ENCODE measurements at places on chromosomes 7 and 10. TPM values are rescaled to one million over a fixed set of nuclear protein-coding genes. Genes with fewer than 3 reads are reported as not detected.
A peak's percentile ranks its signal among the peaks of the same experiment; 100 is the strongest.

GRCh38 chr7:22255342-22255741, 101.6 kb downstream of the RAPGEF5 start:
- no peak for DNase-seq

GRCh38 chr10:35212856-35213255, 86.2 kb downstream of the CREM start:
- DNase-seq, result peak; percentile 50

- DNase-seq, result no peak
These were observed 17.5 kb downstream of the ZNF862 start for GRCh38 chr7:149855361-149856305.

- no peak for DNase-seq
These were observed 124.9 kb downstream of the ELFN1 start for GRCh38 chr7:1794888-1795542.

Gene FAM13C
- 11.4 TPM for total RNA-seq

DNA sequence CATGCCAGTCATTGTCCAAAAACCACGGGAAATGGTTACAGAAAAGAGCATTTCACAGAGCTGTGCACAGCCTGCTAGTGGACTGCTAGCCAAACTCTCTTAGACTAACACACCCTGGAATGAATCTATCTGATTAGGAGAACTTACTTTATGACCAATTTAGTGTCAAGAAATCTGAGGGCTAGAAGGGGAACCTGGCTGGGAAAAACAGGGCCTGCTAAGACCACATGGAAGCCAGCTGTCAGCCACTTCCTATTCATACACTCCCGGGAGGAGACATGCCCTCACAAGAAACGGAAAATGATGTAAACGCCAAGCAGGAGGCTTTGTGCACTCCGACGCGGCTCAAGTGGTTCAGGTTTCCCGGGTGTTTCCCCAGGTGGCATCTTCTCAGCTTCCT, 54.8 kb downstream of the MPP7 start:
- DNase-seq, result no peak

DNA sequence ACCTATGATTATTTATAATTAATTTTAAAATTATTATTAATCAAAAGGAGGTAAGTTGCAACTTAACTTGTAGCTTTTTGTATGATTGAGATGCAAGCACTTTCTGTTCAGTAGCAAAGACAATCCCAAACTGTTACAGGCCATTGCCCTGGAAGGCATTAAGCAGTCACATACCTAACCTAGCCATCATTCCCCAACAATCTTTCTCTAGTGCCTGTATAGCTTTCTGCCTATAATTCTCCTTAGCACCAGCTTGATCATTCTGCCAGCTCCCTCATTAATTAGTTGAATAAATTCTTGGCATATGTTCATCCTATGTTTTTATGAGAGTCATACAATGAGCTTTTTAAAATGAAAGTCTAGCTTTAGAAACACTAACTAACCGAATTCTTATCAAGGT, 178.9 kb upstream of the TMEM106B start:
- no peak for DNase-seq

GRCh38 chr7:12716134-12716681, 28.8 kb downstream of the ARL4A start:
- no peak for DNase-seq

All from mucosa of gallbladder (tissue), 1 donor.